ENCODE measurements at places on chromosomes 7 and 10.

GRCh38 chr10:71780719-71781118 is 7.4 kb upstream of the VSIR start:
- no peaks in the 10 kb centered on the region for H3K4me1 ChIP-seq
- no peaks in the 10 kb centered on the region for H3K27me3 ChIP-seq
- DNase-seq, result no peak
- H3K36me3 ChIP-seq, result no peaks in the 10 kb centered on the region
- no peak overlapping the region for H3K27ac ChIP-seq
- H3K4me3 ChIP-seq, result no peak overlapping the region

- peak; percentile 47 for DNase-seq
- H3K27me3 ChIP-seq, result no peaks in the 10 kb centered on the region
- H3K4me1 ChIP-seq, result peaks cover 3% of the 10 kb centered on the region
- no peak overlapping the region for H3K27ac ChIP-seq
- no peaks in the 10 kb centered on the region for H3K36me3 ChIP-seq
- H3K4me3 ChIP-seq, result peak overlapping the region; percentile 67
These were observed 122.9 kb upstream of the KCTD7 start for GRCh38 chr7:66505531-66506451.

DNA sequence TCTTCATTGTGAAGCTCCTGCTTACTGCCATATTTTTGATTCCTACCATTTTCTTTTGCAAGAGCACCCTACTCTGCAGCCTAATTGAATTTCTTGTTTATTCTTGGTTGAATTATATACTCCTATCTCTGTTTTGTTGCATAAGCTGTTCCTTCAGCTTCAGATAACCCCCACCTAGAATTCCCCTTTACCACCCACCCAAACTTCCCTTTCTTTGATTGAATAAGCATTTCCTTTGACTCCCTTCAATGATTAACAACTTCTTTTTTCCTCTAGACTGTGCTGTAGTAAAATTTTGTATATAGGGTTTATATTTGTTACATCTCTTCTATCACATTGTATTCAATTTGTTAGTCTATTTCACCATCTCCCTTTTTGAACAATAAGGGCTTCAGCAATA is 168.1 kb downstream of the GPR37 start:
- no peak overlapping the region for H3K27ac ChIP-seq
- no peaks in the 10 kb centered on the region for H3K36me3 ChIP-seq
- no peaks in the 10 kb centered on the region for H3K27me3 ChIP-seq
- H3K4me1 ChIP-seq, result no peaks in the 10 kb centered on the region

DNA sequence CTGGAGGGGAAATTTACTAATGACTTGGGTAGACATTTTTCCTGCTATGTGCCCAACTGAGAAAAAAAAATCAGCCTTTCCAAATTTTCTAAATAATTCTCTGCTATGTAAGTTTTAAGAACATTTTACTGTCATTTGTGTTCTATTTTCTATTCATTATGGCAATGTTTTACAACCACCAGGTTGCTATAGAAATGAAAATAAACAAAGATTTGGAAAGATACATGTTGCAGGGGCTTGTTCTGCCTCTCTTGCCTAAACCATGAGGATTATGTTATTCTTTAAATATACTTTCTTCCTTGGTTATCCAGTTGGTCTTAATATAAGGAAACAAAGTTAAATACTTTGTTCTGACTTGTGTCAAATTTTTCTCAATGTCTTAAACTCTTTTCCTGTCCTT is 257.2 kb downstream of the TWIST1 start:
- H3K27me3 ChIP-seq, result no peaks in the 10 kb centered on the region
- no peak overlapping the region for H3K4me3 ChIP-seq
- no peaks in the 10 kb centered on the region for H3K36me3 ChIP-seq

Measured in GM23248 (cell line).